ENCODE measurements at places on chromosomes 5 and 9.
A peak's percentile ranks its signal among the peaks of the same experiment; 100 is the strongest.

GRCh38 chr5:138503487-138504270, 38.4 kb downstream of the EGR1 start:
- DNase-seq, result peak; percentile 88

DNA sequence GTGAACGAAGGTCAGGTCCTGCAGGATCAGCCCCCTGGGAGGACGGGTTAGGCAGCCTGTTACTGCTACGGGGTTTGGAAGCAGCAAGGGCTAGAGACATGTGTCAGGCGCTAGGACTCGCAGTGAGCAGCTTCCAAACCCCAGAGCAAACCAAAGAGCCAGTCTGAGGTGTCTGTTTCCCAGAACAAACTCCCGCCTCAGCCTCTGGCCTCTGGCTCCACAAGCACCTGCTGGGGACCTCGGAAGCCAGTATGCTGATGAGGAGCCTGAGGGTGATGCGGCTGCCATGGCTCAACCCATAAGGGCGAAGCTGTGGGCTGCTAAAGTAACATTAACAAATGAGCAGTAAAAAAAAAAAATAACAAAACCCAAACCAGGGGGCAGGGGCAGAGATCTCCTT, 35.0 kb downstream of the PRRT1B start:
- DNase-seq, result no peak

DNA sequence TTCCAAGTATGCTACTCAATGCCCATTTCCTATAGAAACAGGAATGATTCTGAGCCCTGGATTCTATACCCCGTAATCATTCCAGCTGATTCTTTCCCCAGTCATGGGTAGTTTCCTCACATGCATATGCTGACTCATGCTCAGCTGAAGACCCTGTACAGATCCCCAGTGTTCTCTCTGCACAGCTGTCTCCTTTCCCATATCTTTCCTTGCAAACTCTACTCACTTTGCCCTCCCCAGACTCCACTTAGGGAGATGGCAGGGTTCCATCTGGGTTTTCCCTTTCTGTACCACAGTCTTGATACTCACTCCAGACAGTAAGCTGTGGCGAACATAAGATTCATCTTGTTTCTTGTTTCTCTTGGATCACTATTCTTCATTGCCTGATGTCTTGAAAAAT, 357.6 kb downstream of the RAB3C start:
- DNase-seq, result no peak

GRCh38 chr5:43520615-43521014, 5.7 kb upstream of the C5orf34 start:
- DNase-seq, result no peak

DNA sequence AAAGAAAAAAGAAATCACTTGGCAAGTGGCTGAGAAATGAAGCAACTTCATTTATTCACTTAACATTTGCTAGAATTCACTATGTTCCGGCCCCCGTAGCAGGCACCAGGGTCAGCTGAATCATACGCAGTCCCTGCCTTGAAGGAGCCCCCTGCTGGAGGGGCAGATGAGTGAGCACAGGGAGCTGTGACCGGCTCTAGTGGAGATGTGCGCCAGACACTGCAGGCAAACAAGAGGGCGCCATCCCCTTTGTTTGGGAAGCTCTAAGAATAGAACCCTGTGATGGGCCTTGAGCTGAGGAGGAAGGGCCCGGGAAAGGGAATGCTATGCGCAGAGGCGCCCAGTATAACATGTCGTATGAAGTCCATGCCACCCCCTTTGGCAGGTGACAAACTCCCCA, 20.2 kb upstream of the RPL26L1 start:
- DNase-seq, result no peak

- DNase-seq, result peak; percentile 9
Measured at GRCh38 chr5:130116462-130116861, 212.2 kb downstream of the CHSY3 start.

DNA sequence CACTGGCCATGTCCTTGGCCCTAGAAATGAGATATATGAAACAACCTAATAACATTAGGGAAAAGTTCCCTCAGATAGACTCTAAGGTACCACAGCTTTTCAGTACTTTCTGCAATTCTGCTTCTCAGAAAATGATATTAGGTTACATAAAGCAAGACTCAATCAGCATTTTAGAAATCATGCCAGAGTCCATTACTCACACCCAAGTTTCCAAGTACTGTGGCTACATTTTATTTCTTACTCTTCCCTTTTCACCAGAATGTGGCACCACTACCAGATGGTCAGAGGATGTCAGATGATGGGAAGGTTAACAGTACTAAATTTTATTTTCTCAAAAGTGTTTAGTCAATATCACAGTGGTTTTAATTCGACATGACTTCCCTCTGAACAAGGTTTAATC, 217.2 kb downstream of the MLLT3 start:
- DNase-seq, result no peak

- peak; percentile 2 for DNase-seq
Measured at GRCh38 chr5:50853151-50853550, 186.7 kb downstream of the PARP8 start.

DNA sequence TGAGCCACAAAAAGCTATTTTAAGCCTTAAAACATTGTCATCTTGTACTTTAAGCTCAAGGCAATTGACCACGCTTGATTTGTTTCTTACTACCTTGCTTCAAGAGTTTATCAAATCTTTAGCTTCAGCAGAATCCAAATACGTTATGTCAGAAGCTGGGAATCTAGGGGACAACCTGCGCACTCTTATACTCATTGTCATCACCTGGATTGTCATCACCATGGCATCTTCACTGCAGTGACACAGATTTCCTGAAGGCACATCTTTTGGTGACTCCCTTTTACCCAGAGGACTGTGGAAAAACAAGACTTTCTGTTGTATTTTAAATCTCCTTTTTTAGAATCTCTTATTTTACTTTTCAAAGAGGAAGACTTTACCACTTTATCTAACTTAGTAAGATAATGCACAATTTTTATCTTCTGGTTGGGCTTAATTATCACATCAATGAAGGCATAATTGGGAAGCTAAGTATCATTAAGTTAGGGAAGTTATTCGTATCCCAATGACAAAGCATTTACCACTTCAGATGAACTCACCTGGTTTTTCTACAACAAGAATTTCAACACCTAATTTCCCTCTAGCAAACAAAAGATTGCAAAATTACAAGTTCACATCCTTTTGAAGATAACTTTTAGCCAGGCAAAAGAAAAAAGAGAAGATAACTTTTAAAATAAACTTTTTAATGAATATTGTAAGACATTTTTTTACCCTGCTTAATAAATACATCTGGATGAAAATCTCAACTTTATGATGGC, 162.0 kb downstream of the DOCK2 start:
- no peak for DNase-seq

DNA sequence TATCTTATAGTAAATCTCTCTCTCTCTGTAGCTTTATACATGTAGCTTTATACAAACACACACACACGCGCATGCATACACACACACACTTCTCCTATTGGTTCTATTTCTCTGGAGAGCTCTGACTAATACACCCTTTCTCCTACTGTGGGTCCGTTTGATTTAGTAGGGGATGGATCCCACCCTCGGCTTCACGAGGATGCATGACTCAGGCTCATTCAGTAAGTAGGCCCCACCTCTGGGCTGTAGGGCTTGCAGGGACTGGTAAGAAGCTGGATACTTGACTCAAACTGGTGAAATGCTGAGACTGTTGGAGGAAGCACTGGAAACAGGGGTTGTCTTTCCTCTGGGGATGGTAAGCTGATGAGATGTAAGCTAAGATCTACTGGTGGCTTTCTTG, 98.7 kb downstream of the SLC24A2 start:
- DNase-seq, result no peak

GRCh38 chr9:40913928-40914673, 214.4 kb downstream of the FOXD4L6 start:
- DNase-seq, result no peak

DNA sequence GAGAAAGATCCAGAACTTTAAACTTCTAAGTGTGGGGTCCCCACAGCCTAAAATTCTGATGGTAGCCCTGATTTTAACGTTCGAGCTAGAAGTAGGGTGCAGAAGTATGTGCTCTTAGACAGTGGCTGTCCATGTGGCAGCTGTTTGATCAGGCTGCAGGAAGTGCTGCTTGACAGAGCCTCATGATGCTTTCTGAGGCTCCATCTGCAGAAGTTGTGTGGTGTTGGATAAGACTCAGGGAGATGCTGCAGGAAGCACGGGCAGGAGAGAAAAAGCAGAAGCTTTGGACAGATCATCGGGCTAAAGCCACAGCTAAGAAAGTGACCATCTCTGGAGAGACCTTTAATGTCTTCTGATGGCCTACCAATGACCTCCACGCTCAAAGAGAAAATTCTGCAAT, 8.1 kb downstream of the MTMR12 start:
- no peak for DNase-seq

DNA sequence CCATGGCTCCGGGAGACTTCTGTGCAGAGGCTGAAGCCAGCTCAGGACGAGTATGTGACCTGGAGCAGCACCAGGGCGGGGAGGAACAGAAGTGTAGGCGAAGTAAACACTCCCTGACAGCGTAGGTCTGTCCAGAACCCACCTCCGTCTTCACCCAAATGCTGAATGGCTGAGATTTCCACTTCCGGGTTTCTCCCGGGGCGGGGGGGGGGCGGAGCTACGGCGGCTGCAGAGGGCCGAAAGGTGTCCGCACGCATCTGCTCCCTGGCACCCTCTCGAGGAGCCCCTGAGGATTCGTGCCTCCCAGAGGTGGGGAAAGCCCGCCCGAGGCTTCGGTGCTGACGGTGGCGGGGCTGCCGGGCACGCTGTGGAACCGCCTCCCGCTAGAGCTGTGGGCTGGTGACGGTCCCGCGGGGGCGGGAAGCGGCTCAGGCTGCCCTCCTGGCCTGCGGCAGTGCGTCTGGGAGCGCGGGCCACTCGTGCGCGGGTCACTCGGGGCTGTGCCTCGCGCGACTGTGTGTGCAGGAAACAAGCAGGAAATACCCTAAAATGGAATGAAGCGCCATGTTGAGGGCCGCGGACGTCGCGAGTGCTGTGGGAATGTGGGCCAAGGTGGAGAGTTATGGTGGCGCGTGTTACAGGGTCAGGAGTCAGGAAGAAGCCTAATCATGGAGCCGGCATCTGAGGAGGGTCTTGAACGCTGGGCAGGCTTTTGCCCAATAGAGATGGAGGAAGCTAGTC, 1425.4 kb downstream of the FOXD4L5 start:
- no peak for DNase-seq

DNA sequence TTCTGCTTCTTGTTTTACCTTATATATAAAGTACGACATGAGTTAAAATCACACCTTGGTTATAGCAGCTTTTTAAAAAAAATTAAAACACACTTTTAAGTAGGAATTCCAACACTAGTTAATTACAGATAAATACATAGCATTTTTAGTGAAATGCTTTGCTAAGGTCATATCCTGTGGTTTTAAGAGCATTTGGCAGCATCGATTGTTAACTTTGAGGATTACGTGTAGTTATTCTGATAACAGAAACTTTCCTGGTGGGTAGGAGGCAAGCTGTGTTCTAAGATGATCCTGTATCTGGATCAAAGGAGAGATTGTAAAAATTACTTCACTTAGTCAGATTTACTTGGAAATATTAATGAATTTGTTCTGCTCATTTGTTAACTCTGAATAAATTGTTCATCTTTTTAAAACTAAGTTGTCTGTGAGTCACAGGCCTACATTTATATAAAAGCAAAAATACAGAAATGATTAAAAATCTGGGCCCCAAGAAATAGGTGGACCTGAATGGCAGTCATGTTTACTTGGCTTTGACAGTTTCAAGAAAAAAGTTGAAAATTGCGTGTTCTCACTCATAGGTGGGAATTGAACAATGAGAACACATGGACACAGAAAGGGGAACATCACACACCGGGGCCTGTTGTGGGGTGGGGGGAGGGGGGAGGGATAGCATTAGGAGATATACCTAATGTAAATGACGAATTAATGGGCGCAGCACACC, 58.3 kb downstream of the TRIO start:
- no peak for DNase-seq

GRCh38 chr5:80919678-80920196, 40.4 kb upstream of the RASGRF2 start:
- DNase-seq, result no peak

DNA sequence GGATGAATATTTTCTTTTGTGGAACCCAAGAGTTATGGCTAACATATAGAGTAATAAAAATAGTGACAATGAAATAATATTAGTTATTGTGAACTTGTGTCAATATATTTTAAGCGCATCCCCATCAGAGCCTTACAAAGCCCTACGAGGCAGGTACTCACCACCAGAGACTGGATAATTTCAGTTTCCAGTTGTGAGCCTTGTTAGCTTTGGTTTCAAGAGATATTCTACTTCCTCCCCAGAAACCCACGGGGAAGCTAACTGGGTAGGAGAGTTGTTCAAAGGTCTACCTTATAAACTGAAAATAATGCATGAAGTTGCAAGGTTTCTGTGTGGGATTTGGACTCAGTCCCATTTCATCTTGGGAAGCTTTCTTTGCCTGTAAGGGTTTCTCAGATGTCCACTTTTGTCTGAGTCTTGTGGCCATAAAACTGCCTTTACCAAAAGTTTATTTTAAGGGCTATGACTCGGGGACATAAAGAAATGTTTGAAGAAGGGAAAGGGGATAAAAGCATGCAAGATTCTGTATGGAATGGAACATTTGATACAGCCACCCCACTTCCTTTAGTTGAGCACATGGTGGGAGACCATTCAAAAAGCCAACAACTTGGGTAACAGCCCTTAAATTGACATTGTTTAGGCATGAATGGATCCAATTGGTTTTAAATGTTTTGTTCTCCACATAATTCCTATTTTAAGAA, 57.4 kb upstream of the ANKRD55 start:
- DNase-seq, result no peak

DNA sequence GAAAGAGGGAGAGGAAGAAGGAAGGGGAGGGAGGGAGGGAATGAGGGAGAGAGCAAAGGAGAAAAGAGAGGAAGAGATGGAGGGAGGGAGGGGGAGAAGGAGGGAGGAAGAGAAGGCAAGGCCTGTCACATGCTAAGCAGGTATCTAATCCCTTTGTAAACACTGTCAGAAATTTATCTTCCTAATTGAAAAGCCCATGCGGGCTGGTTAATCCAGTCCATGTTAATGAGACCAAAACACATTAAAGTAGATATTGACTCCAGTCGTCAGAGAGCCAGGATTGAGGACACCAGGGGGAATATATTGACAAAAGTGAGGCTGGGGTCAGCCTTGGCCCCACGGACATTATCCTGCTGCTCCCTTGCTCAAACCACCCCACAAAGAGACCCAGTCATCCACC, 37.4 kb upstream of the ALDH1B1 start:
- no peak for DNase-seq

DNA sequence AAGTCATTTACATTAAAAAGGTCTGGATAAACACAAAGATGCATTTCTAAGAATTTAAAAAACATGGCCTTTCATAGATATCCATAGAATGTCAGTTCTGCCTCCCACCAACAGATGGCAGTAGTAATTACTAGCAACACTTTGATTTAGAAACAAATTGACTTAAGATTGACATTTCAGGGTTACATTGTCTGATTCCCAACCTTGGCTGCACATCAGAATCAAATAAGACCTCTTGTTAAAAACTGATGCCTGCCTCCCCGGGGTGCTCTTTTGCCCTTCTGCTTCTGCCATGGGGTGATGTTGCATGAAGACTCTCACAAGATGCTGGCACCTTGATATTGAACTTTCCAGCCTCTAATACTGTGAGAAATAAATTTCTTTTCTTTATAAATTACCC, 146.2 kb upstream of the GPR151 start:
- DNase-seq, result no peak

- no peak for DNase-seq
Measured at GRCh38 chr5:142896325-142897007, 126.3 kb downstream of the ARHGAP26 start.

All from G401 (cell line).